ENCODE measurements at places on chromosomes 2 and 18. TPM values are rescaled to one million over a fixed set of nuclear protein-coding genes. Genes with fewer than 3 reads are reported as not detected.

- no peak for ATAC-seq
These were observed 79.6 kb downstream of the GORASP2 start for GRCh38 chr2:171008550-171009205.

DNA sequence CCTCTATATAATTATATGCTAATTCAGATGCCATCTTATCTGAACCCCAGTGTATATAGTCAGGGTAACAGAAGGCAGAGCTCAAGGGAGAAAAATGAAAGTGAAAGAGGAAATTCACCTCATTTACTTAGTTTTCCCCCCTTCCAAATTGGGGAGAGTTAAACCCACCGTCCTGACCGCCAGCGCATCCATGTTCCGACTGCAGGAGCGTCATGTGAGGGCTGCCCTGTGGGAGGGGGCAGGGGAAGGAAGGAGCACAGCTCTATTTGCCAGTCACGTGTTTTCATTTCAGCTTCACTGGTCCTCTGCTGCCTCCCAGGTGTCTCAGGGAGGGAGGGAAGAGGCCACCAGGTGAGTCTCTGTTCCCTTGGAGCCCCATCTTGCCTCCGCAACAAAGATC is 13.2 kb downstream of the CNNM4 start:
- ATAC-seq: peak; percentile 32

DNA sequence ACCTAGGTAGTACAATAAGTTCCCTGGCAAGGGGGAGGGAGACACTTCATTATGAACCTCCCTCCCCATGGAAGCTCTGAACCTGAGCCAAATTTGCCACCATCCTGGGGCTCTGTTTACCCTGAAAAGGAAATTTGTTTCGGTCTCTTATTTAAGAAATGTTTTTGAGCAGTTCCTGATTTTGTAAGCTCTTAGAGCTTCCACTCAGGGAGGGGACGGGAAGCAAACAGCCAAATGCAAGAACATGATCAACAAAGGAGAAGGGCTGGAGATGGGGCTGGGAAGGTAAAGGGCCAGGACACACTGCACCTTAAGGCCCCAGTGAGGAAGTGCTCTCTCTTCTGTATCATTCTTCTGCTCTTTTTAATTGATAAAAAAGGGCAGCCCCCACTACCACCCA is 117.9 kb downstream of the NRP2 start:
- ATAC-seq: no peak

VIL1 gene
- 0.34 TPM for total RNA-seq

MGAT5 gene
- 53.0 TPM for total RNA-seq

DNA sequence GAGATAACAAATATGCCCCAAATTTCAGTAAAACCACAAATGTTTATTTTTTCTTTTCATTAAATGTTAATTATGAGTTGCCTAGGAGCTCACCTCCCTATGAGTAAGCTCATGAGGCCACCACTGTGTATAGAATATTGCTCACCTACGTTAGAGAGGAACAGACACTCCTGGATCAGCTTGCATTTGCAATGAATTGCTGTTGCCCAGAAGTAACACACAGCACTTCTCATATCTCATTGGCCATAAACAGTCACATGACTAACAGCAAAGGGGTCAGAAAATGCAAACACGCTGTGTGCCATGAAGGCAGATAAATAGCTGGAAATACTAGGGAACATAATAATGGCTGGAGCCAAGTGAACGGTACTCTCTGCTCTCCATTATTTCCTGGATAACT is 89.0 kb upstream of the GALNT5 start:
- ATAC-seq: no peak

GRCh38 chr2:41836948-41837347 is 210.9 kb upstream of the PKDCC start:
- no peak for ATAC-seq

DNA sequence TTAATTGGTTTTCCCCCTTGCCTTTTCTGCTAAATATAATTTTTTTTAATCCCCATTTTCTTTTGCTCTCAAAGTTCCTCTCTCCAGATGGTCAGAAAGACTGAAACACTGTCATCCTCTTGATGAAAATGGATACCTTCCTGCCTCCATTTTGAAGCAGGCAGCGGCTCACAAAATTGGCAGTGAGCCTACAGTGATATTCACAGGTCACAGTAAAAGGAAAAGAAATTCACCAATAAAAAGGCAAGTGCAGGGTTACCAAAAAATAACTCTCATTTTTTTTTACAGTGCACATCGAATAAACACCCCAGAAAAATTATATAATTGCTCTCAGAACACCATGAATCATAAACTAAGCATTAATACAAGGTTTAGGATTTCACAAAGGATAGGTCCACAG is 307.5 kb downstream of the TCF4 start:
- ATAC-seq: no peak

- peak; percentile 43 for ATAC-seq
These were observed 54.1 kb downstream of the LPIN2 start for GRCh38 chr18:2958819-2959298.

GRCh38 chr18:8409151-8409550 is 200.1 kb upstream of the RAB12 start:
- no peak for ATAC-seq

CYP27C1 gene
- total RNA-seq: not detected

- ATAC-seq: no peak
These were observed 35.2 kb downstream of the MOGAT1 start for GRCh38 chr2:222706616-222707015.

CD28 gene
- total RNA-seq: 382 TPM

- no peak for ATAC-seq
These were observed 242.6 kb upstream of the FBXO11 start for GRCh38 chr2:48148841-48149430.

DNA sequence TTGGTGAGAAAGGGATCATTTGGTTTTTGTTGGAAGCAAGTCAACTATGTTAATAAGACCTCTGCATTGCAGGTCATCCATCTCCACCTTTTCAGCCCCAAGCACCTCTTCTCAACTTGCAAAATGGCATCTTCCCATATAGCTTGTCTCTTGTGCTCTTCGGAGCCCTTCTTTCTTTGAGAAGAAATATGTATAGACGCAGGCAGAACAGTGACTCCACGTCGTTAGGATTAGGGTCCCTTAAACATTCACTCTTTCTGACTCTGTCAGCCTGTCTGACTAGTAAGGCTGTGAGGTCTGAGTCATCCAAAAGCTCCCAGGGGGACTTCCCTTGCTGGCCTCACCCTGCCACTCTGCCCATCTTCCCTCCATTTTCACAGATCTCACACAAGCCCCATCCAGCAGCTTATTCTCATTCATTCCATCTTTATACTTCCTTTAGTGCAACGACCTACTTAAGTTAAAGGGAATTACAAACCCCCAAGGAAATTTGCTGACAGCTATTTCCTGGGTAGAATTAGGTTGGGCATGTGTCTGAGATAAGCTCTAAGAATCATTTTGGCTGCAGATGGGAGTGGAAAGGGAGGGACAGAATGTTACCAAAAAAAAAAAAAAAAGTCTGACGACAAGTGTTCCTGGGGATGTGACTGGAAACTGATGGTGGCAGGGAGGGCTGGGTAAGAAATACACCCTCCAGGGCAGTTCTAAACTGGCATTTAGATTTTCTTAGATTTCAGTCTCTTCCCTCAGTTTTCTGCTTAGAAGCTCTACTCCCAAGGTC is 37.7 kb upstream of the MEX3C start:
- ATAC-seq: peak; percentile 96

GRCh38 chr2:17506736-17507616 is 11.3 kb downstream of the RAD51AP2 start:
- no peak for ATAC-seq

DNA sequence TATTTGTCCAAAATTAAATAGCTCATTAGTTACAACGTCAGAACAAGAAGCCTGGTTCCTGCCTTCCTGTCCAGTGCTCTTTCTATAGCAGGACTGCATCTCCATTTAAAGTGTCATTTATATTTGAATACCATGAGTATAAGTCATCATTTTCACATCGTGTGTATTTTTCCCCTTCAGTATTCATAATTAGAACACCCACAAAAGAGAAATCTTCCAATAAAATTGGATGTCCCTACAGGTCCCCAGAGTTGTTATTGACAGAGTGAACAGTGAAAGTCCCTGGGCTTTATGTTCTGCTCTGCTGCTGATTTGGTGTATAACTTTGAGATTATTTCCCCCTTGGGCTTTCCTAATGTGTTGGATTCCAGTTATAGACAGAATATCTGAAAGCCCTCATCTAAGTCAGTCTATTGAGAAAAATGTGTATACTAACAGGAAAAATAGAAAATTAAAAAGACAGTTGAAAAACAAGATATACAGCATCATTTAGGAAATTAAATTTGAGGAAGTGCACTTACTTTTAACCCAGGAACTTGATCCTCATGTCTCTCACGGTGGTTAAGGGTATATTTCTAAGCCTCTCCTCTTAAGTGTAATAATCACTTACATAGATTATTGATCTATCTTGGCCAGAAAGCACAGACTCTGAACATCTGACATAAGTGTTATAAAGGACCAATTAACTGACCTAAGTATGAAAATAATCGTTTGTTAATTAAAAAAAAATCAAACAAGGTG is 15.2 kb upstream of the REV1 start:
- peak; percentile 74 for ATAC-seq

CGREF1 gene
- total RNA-seq: 3.7 TPM

C2orf80 gene
- not detected for total RNA-seq

DNA sequence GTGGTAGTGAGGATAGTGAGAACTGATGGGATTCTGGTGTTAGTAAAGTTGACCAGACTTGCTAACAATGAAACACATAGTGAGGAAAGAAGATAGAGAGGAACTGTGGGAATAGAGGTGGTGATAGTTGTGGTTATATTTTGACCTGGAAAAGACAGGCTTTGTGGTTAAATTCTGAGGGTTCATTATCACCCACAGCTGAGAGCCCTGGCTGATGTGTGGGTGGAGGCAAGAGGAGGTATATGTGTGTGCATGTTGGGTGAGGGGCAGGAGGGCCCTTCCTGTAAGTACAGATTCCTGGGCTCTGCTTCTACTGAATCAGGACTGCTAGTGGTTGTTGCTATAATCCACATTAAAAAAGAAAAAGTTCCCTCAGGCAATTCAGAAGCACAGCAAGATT is 26.2 kb upstream of the TMEM163 start:
- peak; percentile 46 for ATAC-seq

- ATAC-seq: no peak
These were observed 286.3 kb upstream of the FN1 start for GRCh38 chr2:215722125-215722524.

DNA sequence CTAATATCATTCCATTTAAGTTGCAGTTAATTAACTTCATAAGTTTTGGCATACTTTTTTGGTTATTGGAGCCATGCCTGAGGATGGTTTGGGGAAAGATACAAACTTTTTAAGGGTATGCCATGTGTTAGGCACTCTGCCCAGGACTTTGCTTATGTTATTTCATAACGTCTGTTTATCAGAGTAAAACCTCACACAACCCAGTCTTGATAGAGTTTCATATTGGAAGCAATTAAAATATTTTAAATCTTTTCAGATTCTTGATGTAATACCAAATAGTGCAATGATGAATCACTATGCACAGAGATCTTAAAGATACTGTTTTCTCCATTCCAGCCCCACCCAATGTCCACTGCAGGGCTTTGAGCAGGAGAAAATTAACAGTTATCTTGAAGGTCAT is 529.1 kb upstream of the HNMT start:
- ATAC-seq: no peak

DNA sequence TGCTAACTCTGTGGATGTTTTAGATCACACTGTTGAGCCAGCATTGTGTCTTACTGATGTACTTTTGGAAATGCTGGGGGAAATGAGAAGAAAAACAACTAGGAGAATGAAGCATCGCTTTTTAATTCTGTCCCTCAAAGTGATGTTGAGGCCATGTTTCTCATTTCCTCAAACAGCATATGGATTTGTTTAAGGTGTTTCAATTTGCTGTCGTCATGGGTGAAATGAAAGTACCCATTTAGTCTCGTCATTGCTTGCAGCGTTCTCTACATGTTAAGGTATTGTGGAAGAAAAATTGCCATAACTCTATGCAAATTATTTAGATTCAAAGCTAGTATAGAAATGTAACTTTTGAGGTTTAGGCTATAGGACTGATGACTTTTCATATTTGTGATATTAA is 151.3 kb downstream of the KCTD1 start:
- no peak for ATAC-seq

DNA sequence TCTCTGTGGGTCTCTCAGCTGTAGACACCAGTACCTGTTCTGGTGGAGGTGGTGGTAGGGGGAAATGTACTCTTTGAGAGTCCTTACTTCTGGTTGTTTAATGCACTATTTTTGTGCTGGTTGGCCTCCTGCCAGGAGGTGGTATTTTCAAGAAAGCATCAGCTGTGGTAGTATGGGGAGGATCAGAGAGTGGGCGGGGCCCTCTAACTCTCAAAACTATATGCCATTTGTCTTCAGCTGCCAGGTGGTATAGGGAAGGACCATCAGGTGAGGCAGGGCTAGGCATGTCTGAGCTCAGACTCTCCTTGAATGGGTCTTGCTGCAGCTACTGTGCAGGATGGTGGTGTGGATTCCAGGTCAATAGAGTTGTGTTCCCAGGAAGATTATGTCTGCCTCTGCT is 1100.8 kb downstream of the CNTNAP5 start:
- ATAC-seq: no peak

GRCh38 chr2:36408198-36408703 is 52.7 kb downstream of the CRIM1 start:
- no peak for ATAC-seq

PCBP1 gene
- 385 TPM for total RNA-seq

SGPP2 gene
- total RNA-seq: 3.0 TPM

GRCh38 chr2:236834284-236834683 is 251.4 kb upstream of the COPS8 start:
- ATAC-seq: no peak

DNA sequence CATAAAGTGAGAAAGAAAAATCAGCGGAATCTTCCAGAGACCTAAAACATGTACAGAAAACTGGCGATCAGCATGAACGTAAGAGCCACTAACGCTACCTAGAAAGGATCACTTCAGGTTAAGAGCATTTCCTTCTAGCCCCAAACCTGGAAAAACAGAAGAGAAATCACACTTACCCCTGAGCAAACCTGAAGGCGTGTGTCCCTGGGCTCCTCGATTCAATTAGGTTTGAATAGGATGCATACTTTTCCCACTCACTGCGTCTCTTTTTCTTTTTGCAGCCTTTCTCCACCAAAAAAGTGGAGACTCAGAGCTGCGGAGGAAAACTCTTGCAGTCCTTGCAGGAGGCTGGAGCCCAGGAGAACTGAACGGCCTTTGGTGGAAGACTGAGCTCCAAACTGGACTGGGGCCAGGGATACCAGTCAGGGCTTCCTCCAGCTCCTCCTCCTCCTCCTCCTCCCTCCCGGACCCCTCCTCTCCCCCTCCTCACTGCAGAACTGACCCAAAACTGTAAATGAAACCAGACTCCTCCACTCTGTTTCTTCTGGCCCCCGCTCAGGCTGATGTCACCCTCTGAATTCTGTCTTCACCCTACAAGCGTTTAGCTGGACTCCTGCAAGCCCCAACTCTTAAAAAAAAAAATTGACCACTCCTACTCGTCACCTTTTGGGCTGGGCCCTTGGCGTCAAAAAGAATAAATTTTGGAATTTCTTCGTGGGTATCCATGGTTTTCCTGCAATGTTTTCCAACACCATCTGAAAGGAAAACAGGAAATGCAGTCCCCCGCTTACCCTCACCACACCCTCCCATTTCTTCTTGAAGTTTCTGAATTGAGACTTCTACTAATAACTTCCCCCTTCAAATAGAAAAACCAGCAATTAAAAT is at the start of gene COL6A3:
Gene COL6A3 (minus strand): TSS at position 388 of the 885 bp plus-strand sequence. CDS start 17,347 bp downstream, outside the sequence.
- no peak for ATAC-seq
